ENCODE measurements at places on chromosomes 13 and 19.

- no peak for DNase-seq
Measured at GRCh38 chr19:38009650-38010242, 102.7 kb downstream of the SIPA1L3 start.

DNA sequence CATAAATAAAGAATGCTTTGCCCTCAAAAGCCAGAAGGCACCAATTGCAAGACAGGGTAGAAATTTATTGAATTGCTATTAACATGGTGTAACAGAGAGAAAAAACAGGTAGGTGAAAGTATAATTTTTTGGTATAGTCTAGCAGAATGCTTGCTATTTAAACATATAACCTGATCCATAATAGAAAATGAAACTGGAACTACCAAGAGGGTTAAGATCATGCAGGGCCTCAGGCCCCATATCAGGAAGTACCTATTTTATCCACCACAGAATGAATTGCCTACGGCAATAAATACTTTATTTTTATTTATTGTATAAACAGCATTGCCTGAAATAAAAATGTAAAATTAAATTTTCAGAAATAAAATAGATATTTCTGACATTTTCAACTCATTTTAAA is 159.5 kb downstream of the PRR20E start:
- DNase-seq, result no peak

DNA sequence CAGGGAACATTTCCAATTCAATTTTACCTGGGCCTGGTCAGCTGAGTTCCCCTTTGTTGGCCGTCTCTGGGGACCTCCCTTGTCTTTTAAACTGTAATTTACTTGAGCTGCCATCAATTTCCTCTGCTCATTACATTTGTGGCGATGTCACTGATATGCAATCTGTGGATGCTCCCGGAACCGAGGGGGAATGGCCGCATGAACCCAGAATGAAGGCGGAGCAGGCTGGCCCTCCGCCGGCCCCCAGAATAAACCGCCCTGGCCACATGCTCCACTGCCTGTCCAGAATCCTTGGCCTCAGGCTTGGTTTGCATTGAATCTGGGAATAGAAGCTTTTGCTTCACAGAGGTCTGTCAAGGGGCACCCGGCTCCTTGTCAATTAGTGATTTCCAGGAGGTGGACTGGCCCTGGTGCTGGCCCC is 276.8 kb downstream of the TEX29 start:
- DNase-seq, result no peak

DNA sequence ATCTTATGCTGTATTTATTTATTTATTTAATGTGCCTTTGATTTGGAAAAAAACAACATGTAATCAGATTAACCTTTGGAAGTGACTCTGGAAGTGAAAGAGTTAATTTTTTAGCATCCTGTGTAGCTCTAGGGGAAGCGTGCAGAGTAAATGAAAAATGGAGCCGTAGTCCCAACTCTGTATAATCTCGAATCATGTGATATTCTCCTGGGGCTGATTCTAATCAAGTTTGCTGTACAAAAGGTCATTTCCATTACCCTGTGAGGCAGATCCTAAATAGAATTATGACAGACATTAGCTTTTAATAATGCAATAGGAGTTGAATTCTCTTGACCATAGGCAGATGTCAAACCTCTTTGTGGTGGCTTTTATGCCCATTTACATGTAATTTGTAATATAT is 238.6 kb upstream of the CSNK1A1L start:
- DNase-seq, result no peak

DNA sequence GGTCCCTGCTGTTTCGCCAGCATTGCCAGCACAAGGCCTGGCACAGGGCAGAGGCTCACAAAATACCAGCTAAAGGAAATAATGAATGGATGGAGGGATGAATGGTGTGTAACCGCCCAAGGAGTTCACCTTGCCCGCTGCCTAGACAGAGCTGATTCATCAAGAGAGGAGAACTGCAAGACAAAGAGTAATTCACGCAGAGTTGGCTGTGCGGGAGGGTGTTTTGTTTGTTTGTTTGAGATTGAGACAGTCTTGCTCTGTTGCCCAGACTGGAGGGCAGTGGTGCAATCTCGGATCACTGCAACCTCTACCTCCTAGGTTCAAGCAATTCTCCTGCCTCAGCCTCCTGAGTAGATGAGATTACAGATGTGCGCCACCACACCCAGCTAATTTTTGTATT is 3.0 kb downstream of the OPA3 start:
- no peak for DNase-seq

DNA sequence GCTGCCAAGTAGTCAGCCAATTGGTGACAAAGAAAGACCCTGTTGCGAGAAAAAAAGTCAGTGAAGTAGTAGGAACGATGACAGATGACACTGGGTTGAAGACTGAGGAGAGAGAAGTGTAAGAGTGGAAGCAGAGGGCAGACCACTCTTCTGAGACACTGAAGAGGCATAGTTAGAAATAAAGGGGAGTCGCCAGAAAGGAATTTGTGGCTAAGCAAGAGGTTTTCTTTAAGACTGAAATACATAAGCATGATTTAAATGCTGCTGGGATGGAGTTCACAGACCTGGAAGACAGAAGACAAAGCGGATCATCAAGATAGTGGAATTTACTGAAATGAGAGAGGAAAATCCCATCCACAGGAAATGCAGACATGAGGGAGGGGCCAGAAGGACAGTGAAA is 56.2 kb upstream of the USPL1 start:
- no peak for DNase-seq

DNA sequence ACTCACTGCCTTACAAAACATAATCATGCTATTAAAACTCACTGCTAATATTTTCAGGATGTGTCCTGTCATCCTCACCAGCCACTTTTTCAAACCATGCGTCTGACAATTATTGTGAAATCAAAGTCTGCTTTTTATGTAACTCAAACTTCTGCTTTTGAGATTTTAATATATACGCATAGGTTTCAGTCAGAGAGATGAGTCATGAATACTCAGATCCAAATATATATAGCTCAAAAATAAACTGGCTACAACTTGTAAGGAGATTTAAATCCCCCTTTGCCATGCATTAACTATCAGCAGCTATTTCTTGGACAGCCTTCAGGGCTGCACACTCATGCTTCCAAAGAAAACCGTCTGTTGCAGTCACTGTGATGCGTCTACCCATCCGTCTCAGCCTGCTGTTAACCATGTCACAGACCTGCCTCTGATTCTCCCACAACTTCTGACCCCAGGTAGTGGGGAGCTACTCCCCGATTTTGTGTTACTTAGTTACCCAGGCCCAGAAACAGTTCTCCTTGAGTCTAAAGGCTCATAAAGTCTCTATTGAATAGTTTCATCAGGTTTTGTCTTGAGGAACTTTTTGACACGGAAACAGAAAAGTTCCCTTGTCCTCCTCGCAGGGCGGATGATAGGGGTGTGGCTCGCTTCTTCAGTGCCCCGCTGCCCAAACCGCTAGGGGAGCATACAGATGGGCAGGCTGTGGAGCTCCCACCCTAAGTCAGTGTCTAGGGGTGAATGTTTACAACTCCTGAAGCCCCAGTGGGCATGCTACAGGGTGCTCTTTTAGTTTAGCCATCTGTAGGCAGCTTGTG is 33.8 kb upstream of the SGCG start:
- DNase-seq, result no peak

DNA sequence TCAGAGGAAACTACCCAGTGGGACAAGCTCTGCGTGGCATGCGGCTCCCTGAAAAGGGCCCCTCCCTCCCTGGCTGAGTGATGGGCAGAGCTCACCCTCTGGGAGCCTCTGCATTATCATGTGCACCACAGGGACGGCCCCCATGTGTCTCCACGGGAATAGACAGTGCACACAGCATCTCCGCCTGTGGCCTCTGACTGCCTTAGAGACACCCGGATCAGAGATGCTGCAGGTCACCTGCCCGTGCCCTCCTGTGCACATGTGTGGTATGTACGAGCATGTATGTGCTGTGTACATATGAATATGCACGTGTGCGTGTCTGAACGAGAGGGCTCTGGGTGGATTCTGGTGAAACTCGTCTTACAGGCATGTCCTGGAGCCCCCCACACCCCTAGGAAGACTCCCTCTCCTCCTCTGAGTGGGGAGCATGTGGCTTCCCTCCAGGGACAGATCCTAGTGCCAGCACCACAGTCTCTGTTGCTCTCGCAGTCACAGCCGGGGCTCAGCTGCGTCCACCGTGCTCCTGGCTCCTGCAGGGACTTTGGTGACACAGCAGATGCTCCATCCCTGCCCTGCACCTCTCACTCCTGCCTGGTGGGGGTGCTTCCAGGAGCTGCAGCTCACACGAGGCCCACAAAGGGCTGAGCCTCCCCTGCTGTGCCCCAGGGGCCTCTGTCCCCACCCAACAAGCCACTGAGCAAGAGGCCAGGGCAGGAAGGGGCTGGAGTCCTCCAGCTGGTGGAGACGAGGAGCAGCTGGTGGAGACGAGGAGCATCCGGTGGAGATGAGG is 19.6 kb downstream of the C13orf46 start:
- DNase-seq, result no peak

DNA sequence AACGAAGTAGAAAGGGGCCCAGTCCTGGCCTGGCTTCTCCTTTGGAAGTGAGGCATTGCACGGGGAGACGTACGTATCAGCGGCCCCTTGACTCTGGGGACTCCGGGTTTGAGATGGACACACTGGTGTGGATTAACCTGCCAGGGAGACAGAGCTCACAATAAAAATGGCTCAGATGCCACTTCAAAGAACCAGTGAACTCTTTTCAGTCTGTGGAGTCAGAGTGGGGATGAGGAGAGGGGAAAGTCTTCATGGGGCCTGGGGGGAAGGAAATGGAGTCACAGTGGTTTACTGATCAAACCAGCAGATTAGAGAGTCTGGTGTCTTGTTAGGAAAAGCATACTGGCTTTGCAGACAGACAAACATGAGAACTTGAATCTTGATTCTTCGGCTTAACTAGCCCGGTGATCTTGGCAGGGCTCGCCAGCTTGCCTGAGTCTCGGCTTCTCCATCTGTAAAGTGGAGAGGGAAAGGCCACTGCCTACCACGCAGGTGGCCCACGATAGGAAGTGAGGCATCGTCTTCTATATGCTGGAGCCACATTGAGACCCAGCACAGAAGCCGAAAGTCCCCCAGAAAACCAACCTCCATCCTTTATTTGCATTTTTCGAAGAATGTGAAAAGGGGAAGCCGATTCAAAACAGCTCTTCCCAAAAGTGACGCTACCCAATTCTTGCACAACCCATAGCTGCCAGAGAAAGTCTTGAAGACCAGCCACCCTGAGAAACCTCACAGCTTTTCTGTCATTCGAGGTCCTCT is at the start of gene FFAR1:
Gene FFAR1, plus strand, starts transcription at position 732 of the 759 bp plus-strand sequence. CDS start 3,650 bp downstream, outside the sequence.
- peak; percentile 45 for DNase-seq

- DNase-seq, result no peak
Measured at GRCh38 chr13:103514619-103515018, 448.4 kb upstream of the SLC10A2 start.

DNA sequence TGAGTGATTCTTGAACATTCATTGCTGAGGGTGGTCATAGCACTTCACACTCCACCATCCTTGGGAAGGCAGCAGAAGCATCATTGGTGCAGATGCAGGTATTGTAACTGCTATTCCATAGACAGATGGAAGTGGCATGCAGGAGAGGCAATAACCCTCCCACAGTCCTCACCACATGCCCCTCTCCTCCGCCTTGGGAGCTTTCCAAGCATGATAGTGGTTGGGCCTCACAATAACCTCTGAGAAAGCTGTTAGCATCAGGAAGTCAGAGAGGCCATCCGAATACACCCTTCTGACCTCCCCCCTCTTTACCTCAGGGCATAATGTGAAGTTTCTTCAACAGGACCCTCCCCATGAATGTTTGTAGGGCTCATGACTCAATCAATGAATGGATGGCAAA is 177.9 kb downstream of the KATNAL1 start:
- DNase-seq, result no peak

DNA sequence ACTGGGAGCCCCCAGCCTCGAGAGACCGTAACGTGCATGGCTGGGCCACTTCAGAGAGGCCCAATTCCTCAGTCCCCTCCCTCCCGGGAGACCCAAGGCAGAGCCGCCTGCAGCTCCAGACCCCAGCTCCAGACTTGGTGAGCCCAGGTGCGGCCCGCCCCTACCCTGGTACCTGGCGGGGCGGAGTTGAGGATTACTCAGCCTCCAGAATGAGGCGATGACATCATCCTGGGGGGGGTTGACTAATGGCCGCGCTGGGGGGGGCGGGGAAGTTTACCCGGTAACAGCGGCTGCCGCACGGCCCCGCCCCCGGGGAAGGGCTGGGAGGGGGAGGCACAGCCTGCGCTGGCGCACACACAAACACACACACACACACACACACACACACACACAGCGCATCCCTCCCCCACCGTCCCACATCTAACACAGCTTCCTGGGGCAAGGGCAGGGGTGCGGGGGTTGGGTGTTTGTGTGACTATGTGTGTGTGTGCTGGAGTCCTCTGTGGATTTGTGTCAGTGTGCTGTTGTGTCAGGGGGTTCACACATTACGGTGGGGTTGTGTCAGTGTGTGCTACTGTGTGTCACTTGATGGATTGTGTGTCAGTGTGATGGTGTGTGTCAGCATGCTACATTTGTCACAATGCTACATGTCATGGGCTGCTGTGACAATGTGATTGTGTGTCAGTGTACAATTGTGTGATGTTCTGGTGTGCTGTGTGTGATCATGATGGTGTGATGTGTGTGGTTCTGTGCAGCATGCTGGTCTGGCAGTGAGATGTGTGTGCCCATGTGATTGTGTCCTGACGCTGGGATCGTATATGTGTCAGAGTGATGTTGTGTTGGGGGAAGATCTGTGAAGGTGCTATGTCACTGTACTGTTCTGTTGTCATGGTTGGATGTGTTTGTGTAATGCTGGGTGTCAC is 10.3 kb upstream of the BBC3 start:
- peak; percentile 89 for DNase-seq

DNA sequence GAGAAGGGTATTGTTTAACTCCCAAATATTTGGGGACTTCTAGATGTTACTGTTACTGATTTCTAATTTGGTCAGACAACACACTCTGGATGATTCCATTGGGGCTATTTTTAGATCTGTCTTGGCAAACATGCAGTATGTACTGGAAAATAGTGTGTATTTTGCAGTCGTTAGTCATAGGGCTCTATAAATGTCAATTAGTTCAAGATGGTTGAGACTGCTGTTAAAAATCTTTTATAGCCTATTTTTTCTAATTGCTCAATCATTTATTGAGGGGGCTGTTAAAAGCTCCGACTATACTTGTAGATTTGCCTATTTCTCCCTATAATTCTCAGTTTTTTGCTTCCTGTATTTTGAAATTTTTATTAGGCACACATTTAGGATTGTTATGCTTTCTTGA is 31.4 kb downstream of the PPP5C start:
- no peak for DNase-seq

- DNase-seq, result no peak
Measured at GRCh38 chr13:32989290-32989667, 26.9 kb upstream of the KL start.
